ENCODE measurements at places on chromosomes 6 and 20.

DNA sequence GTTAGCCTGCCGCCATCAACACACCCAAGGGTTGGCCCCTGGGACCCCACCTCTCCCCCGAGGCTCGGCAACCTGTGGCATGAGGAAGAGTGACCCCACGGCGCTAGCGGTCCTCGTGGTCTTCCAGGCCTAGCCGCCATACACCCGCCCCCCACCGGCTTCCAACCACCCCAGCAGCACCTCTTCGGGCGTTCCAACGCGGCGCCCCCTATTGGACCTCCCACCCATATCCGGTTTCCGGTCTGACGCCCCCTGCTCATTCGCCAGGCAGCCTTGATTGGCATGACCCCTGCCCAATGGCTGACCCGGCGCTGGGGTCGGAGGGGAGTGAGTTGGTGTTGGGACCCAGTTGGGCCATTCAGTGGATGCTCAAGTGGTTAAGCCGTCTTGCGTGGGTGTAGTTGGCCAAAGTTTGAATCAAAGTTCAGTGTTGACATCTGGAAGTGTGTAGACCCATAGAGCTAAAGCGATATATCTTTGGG, at the start of gene GNAS-AS1:
Gene GNAS-AS1 (minus strand): TSS at position 210 of the 482 bp plus-strand sequence.
- DNase-seq = peak; percentile 57

DNA sequence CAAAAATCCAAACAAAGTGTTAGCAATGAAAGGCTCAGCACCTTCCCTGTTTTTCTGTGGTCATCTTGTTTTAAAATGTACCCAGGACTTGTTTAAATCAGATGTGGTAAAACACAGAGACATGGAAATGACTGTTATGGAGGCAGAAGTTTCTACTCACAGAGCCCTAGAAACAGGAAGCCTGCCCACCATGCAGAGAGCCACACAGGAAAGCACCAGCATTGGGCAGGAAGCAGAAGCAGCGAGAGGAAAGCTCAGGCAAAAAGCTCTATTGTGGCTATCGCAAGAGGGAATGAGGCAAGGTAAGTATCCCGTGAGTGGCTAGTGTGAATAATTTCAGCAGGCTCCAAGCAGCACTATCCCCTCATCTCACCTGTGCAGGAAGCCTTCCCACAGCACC, 42.8 kb downstream of the GPR6 start:
- DNase-seq = no peak

- no peak for DNase-seq
Measured at GRCh38 chr6:81486234-81486633, 266.2 kb downstream of the TENT5A start.

DNA sequence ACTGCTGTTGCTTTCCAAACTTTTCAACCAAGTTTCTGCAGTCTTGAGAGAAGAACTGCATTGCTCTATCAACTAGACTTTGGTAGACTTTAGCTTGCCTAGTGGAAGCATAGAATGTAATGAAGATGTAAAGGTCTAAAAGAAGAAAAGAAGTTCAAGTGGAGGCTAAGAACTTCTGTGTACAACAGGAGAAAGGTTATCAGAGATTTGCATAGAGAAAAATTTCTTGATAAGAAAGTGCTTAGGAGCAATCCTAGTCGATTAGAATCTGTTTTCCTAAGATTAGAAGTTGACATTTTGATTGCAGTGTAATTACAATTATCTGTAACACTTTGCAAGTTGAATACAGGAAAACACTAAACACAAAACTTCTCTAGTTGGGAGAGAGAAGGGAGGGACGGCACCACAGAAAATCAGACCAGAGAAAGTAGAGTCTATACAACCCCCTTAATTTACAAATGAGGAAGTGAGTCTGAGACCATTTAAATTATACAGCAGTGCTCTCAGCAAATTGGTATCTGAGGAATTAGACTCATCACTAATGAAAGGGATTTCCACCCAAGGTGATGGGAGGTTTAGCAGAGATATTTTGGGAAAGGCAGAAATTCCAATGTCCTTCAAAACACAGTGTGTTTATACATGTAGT, 194.3 kb upstream of the MARCKS start:
- no peak for DNase-seq

DNA sequence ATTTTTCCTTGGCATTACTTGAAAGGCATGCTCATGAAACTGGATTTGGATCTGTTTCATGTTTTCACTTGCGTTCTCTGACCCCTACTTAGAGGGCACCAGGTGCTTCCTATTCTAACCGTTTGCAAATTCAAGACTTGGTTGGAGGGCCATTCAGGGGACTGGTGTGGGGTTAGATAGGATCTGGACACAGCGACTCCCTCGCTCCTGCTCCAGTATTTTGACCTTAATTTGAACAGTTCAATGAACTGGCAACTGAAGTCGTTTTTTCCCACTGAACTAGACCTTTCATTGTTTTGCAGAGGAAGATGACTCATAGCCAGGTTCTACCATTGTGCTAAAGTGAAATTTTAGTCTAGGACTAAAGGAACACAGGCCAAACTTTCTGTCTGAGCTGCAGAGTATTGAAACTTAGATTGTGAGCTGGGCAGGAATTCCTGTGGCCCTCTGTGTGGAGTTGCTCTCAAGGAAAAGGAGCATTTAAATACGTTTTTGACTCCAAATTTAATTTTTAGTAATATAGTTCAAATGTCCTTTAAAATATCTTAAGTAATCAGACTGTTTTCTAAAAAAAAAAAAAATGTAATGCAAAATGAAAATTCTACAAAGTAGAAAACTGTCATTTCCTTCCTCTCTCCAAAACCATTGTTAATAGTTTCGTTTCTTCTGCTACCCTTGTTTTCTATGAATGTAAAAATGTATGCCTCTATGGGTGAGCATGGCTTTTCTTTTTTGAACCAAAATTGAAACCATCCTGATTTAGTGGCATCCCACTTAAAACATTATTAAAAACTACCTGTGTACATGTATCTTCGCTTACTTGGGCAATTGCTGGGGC, 64.8 kb downstream of the UTRN start:
- DNase-seq = no peak

GRCh38 chr20:17504898-17505635, 26.1 kb downstream of the BFSP1 start:
- peak; percentile 52 for DNase-seq

DNA sequence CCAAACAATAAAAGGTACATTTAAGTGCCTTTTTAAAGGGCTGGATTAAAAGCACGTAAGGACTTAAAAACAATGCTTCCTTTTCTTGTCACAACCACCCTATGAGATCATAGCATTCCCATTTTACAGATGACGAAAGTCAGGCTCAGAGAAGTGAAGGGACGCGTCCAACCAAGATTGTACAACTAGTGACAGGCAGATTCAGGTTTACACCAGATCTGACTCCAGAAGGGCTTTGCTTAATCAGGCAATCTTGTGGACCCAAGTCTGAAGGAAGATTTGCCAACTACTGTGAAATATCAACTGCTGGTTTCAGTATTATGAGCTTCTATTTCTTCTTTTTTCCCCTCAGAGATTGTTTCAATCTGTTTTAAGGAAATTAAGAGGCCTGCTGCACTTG, 877 bp downstream of the ENPP4 start:
- no peak for DNase-seq

GRCh38 chr6:141719476-141719875, 413.2 kb upstream of the GJE1 start:
- no peak for DNase-seq

GRCh38 chr6:170244721-170245474, 46.0 kb downstream of the DLL1 start:
- DNase-seq = no peak

DNA sequence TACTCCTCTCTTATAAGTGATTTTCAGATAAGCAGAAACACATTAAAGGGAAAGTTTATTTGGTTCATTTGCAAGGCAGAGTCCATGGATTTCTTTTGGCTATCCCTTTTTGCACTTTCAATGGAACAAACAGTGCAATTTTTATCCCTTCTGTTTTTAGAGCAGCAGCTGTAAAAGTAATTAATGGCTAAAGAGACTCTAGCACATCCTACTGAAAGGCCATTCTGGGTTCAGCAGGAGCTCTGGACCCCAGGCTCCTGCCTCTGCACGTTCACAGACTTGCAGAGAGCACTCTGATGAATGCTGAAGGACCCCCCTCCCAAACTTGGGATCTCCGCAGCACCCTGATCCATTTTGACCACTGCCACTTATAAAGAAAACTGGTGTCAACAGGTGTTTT, 40.3 kb upstream of the PDE7B start:
- no peak for DNase-seq

GRCh38 chr6:85118652-85119235, 331.1 kb upstream of the NT5E start:
- no peak for DNase-seq

DNA sequence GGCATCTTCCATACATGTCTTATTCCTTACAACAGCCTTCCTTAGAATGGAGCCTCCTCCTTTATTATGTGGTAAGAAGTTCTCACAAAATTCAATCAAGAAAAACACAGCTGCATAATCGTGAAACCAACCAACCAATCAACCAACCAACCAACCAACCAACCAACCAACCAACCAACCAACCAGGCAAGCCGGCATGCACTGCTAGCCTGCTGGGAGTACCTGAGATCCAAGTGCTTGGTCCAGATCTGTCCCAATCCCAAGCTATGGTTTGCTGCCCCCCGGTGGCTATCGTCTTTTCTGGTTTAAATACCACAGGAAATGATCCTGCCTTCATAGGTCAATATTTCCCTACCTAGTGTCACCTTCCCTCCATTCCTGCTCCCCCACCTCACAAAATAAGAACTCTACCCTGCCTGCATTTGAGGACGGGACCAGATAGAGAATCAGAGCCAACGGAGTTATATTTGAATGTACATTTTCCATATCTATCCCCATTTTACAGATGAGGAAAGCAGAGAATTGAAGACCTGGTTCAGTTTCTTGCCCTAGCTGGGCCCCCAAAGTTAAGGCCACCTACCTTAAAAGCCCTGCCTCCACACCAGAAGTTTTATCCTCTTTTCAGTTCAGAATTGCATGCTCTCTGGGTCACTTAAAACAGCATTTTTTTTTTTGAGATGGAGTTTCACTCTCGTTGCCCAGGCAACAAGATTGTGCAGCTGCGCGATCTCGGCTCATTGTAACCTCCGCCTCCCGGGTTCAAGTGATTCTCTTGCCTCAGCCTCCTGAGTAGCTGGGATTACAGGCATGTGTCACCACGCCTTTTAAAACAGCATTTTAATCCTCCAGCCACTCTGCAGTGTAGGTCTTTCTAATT, 27.1 kb downstream of the RAB44 start:
- no peak for DNase-seq

DNA sequence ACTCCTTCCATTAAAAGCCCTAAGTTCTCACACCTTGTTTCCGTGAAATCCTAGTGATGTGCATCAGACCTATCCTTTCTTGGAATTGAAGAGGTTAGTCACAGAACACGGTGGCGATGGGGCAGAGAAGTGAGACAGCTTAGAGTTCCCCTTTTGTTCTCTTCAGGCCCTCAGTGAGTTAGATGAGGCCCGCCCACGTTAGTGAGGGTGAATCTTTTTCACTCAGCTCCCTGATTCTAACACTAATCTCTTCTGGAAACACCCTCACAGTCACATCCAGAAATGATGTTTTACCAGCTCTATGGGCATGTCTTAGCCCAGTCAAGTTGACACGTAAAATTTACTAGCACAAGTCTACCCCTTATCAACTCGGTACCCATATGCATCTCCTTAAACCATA, 172.7 kb upstream of the NOX3 start:
- no peak for DNase-seq

Data from substantia nigra (tissue), 51 donors.